ENCODE measurements at places on chromosomes 11 and 22. TPM values are rescaled to one million over a fixed set of nuclear protein-coding genes. Genes with fewer than 3 reads are reported as not detected.

DNA sequence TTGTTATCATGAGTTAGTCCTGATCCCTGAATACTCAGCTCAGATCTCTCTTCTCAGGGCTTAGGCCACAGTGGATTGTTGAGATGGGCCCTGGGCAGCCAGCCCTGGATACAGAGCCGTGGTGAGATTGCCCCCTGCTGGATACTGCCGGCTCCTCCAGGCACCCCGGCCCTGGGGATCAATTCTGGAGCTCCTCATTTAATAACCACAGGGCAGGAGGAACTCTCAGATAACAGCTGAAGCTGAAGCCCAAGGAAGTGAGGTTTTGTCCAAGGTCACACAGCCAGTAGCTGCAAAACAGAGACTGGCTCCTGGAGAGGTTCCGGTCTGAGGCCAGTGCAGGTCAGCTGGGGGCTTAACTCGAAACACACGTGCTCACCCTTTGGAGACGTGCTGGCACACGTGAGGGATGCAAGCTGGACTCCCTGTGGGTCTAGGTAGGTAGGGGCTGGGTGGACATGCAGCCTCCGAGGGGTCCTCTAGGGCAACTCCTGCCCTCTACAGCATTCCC is 16.0 kb downstream of the USH1C start:
- peak; percentile 19 for DNase-seq

The GAS2 gene
- total RNA-seq, result 4.4 TPM

The SLC29A2 gene
- 5.3 TPM for total RNA-seq

The TMEM151A gene
- 0.10 TPM for total RNA-seq

- peak; percentile 54 for DNase-seq
Observed at GRCh38 chr11:130162733-130163132, 3.2 kb downstream of the ST14 start.

DNA sequence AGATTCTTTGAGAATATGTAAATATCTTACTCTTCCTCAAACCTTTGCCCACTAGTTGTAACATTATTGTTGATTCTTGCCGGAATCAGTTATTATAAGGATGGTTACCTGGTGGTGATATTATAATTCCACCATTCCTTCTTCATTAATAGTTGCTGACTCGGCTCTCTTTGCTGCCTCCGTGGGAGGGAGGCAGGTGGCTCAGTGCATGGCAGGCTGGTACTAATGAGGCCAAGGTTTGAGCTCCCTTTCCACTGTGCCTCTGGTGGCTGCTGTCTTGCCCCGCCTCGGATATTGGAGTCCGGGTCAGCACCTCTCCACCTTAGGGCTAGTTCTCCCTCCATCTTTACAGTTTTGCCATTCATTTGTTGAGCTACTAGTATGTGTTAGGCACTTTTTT is 12.7 kb downstream of the CD6 start:
- DNase-seq, result no peak

The SAA4 gene
- 7.5 TPM for total RNA-seq

DNA sequence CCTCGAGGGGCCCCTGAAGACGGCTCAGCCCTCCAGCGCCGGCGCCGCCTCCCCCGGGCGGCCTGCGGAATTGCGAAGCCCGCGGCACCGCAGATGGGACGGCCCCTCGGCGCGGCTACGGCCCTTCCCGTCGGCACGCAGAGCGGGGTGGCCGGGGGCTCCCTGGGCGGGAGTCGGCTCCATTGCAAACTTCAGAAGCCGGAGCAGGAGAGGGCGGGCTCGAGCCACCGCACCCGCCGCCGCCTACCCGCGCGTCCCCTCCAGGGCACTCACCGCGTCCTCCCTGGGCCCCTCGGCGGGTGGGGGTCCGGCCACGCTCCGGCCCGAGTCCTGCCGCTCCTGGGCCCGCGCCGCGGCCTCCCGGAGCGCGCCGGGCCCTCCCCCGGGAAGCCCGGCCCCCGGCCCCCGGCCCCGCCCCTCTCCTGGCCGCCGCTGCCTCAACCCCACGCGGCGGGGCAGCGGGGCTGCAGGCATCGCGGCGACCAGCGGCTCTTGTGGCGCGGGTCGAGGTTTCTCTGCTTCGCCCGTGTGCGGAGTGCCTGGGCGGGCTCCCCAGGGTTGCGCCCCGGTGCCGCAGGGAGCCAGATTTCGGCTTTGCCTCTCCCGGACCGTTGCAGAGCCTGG is at the start of gene PACSIN3:
TSS of gene PACSIN3 (minus strand) at position 359 of the 624 bp plus-strand sequence. CDS start 3,707 bp downstream, outside the sequence.
- no peak for DNase-seq

GRCh38 chr11:20364341-20364792 is 853 bp downstream of the HTATIP2 start:
- DNase-seq, result no peak

GRCh38 chr22:46062971-46063631 is 86.1 kb upstream of the WNT7B start:
- DNase-seq, result no peak

The BAIAP2L2 gene
- total RNA-seq, result 1.9 TPM

DNA sequence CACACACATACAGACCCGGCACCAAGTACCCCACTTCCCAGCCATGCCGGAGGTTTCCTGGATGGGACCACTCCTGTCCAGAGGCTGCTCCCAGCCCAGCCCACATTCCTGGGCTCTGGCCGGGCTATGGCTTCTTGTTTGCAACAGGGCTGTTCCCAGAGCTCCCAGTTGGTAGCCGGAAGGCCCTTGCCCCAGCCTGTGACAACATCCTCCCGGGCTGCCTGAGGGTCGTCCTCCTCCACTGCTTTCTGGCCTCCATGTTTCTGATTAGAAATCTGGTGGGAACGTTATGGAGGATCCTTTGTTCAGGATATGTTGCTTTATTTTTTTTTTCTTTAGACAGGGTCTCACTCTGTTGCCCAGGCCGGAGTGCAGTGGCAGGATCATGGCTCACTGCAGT is 952 bp upstream of the CYP2D6 start:
- no peak for DNase-seq

The MYEOV gene
- total RNA-seq, result 13.5 TPM

DNA sequence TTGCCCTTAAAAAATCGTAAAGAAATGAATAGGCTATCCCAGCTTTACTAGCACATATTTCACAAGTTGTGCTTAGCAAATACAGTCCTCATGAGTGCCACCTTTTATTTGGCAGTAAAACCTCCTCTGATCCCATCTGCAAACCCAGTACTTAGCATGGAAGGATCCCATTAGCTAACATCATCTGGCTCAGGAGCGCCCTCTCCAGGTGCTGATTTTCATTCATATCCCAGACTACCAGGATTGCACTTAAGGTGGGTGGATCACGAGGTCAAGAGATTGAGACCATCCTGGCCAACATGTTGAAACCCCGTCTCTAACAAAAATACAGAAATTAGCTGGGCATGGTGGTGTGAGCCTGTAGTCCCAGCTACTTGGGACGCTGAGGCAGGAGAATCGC is 76.1 kb upstream of the PAX6 start:
- no peak for DNase-seq
